HS-5 (cell line): ENCODE measurements at places on chromosomes 13 and 19.

DNA sequence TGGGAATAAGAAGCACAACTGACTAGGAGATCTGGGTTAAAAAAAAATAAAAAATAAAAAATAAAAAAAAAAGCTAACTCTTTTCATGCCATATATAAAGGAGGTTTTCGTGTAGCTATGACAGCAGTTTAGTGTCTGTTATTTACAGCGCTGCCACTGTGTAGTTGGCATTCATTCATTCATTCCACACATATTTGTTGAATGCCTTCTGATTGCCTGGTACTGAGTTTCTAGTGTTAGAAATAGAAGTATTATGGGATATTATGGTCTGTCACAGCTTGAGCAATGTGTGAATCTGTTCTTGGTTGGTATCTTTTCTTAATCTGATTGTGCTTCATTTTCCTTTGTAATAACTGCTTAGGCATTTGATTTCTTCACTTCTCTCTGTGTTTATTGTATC is 237.4 kb downstream of the NBEA start:
- DNase-seq = no peak

GRCh38 chr19:5445561-5446055 is 9.6 kb upstream of the ZNRF4 start:
- no peak for DNase-seq

- DNase-seq = no peak
Observed at GRCh38 chr19:9165261-9165660, 13.5 kb upstream of the OR7D2 start.

GRCh38 chr13:20127562-20128458 is 33.0 kb downstream of the GJA3 start:
- no peak for DNase-seq

- no peak for DNase-seq
Observed at GRCh38 chr13:102018716-102019115, 383.1 kb downstream of the FGF14 start.

DNA sequence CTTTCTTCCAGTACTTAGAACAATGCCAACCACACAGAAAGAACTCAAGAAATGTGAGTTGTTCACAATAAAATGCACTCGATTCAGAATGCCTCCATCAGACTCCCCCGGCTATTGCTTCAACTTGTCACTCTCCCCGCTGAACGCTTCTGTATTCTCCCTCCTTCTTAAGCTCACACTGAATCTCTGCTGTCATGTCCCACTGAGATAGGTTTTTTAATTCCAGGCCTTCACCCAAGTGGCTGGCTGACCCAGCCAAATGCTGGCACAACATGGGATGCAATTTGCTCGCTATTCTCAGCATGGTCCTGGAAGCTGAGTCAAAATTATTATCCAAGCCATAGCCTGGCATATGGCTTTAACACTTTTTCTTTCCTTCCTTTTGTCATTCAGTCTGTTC is 76.8 kb upstream of the SERP2 start:
- DNase-seq = no peak

- DNase-seq = peak; percentile 24
Observed at GRCh38 chr13:49444524-49445395, 686 bp downstream of the SETDB2 start.

DNA sequence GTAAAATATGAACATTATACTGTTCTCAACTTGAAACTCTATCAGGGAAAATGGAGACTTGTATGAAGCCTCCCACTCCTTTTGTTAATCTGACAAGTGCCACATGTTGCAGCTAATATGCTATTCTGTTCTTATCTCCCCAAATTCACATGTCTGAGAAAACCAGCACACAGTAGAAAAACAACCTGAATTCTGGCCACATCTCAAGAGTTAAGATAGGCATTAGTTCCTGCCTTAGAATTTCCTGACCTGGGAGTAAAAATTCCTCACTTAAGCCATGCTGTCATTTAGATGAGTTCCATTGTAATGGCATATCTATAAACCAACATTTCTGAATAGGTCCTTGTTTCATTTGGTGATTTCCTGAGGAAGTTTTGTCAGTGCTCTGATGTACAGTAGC is 1098.5 kb downstream of the EFNB2 start:
- no peak for DNase-seq

- DNase-seq = no peak
Observed at GRCh38 chr19:46979126-46980105, 40.2 kb upstream of the NPAS1 start.

DNA sequence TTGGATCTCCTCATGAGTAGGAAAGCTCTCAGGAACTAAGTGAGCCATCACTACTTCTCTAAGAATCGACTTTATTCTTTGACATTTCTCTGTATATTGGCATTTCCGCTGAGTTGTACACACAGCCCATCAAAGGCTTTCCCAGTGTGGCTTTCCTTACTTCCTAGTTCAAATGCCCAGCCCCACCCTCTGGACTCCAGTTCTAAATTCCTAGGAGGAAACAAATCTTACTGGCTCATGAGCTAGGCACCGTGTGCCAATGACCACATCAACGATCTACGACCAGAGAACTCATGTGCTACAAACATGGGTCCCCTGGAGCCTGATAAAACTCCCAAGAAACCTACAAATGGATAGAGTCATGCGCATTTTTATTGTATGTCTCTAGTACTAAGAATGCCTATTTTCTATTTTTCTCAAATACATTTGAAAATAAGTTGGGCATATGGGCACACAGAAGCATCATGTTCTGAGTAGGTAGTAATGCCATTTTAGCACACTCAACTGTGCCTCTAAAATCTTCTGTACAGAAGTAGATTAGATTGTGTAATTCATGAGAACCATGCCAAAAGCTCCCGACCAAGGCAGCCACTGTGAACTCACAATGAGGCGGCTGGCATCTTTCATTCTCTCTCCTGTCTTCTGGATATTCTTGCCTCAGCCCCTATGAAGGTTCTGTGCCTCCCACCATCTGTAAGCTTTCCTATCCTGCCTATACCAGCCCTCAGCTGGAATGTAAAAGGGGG is 10.5 kb upstream of the RAP2A start:
- no peak for DNase-seq

GRCh38 chr13:100734194-100734720 is 59.7 kb upstream of the TMTC4 start:
- DNase-seq = no peak

DNA sequence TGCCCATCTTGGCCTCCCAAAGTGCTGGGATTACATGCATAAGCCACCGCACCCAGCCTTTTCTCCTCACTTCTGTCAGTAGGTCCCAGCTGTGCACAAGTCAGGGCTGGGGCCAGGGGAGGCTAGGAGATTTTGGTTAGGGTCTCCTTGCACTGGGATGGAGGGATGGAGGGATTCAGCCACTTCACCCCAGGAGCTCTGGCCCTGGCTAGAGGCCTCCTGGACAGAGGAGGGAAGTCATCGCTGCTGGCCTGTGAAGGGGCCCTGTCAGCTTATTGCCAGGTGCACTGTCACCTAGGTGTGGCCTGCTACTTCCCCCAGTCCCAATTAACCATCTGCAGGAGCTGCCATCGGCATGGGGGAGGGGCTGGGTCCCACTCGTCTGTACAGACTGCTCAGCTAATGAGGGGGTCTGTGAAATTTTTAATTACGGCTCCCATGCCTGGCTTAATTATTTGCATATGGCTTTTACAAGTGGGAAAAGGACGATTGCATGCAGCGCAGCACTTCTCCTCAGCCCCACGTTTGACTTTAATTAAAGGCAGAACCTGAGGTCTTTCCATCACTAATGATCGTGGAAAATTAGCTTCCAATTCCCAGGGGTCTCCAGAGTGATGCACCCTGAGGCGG is 52.4 kb downstream of the CHST8 start:
- DNase-seq = no peak

DNA sequence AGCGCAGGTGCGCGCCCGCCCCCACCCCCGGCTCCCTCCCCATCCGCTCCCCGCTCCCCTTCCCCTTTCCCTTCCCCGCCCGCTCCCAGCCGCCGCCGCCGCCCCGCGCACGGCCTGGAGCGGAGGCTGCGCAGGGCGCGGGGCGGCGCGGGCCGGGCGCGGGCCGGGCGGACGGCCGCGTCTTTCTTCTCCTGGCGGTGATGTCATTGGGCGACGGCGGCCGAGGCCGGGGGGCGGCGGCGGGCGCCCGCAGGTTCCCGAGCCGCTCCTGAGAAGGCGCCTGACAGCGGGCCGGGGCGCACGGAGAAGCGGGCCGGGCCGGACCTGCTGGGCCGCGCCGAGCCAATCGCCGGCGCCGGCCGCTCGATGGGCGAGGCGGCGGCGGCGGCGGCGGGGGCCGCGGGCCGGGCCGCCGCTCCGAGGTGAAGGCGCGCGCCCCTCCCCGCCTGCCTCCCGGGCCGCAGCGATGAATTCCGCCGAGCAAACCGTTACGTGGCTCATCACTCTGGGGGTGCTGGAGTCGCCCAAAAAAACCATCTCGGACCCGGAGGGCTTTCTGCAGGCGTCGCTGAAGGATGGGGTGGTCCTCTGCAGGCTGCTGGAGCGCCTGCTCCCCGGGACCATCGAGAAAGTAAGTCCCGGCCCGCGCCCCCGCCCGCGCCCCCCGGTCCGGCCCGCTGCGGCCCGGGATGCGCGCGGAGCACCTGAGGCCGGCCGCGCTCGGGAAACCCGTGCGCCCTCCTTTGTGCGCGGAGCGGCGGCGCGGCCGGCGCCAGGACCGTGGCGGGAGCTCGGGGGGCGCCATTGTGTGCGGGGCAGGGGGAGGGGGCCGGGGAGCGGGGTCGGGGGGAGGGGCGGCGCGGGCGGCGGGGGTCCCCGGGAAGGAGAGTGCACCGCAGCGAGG is at the start of gene ARHGEF7:
ARHGEF7 (plus strand) TSS at position 250 of the 904 bp plus-strand sequence; CDS start at position 467, 217 bp downstream.
- no peak for DNase-seq

GRCh38 chr13:110538632-110539031 is 22.9 kb downstream of the RAB20 start:
- DNase-seq = no peak

- no peak for DNase-seq
Observed at GRCh38 chr13:50116430-50116973, 101.3 kb downstream of the KCNRG start.

DNA sequence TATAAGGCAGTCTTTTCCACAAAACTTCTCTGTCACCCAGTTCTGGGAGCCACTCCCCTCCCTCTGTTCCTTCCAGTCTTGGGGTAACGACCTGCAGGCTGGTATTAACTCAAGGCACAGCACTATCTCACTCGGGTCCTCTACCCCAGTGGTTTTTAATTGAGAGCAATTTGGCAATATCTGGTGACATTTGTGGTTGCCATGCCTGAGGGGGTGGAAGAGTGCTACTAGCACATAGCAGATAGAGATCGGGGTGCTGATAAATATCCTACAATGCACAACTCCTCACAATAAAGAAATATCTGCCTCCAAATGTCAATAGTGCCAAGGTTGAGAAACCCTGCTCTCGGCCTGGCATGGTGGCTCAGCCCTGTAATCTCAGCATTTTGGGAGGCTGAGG is 117.7 kb upstream of the ABCC4 start:
- no peak for DNase-seq

- no peak for DNase-seq
Observed at GRCh38 chr19:42281827-42282762, 13.0 kb downstream of the CIC start.

- no peak for DNase-seq
Observed at GRCh38 chr13:112968910-112969691, at the start of gene MCF2L. TSS of gene MCF2L (plus strand) at chr13:112969214. CDS start at chr13:112969380, 166 bp downstream.

GRCh38 chr13:20519875-20520274 is 5.8 kb downstream of the CRYL1 start:
- no peak for DNase-seq
